ENCODE measurements at places on chromosomes 6 and 20.

DNA sequence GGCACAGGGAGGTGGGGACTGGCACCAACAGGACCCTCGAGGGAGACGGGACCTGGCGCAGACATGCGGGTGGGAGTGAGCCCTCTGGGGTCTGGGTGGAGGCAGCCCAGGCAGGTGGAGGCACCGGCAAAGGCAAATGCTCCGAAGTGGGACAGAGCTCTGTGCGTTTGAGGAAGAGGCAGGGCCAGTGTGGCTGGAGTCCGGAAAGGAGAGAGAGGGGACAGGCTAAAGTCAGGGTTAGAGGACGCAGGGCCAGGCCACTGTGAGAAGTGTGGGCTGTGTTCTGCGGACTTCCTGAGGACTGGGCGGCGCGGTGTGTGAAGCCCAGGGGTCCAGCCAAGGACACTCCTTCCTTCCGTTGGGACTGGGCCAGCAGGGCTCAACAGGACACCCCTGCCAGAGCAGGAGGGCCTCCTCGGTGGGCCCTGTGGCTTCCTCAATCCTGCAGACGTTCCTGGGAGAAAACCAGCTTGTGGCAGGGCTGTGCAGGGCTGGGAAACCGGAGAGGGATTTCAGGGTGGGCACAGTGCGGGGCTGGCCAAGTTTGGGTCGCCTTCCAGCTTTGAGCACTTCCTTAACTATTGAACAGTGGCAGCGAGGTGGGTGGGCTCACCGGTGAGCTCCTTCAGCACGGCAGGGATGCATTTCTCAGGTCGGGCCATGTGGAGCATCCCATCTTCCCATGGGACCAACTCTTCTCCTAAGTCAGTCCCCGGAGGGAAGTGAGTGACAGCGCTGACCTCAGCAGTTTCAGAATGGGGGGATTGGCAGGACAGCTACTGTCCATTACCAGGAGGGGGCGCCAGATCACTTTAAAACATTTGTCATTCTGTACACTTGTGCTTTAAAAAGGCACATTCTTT lies 22.5 kb downstream of the MOCS3 start:
- DNase-seq, result peak; percentile 37

DNA sequence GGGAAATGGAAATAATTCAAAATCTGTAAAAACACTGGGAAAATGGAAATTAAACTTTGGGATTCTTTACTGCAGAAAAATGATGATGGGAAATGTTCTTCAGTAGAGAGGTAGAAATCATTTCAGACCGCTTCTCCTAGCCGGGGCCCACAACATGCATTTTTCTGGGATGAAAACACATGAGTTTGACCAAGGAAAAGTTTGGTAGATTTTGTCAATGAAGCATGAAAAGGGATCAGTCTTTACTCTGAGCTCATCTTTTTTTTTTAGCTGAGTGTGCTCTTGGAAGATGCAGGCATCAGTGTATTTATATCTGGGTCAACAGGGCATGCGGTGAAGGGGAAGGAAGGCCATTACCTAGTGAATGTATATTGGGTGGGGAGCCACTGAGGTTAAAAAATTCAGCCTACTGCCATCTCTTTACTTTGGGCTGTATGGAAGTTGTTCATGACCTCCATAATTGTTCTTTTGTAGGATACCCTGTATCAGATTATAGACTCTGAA lies 36.8 kb downstream of the PLCB1 start:
- no peak for DNase-seq

DNA sequence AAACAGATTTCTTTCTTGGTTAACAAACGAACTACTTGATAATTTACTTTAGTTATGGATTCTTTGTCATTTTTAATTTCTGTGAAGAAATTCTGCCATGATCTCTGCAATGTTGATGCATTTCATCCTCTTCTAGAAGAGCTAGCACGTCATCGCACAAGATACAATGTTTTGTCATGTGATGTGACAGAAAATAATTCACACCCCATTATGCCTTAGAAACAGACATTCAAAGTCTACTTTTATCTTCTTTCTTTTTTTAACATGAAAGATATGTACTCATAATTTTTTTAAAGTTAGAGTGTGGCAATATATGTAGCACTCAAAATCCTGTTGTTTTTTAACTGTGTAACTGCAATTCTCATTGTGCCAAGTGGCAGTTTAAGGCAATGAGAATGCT lies 39.6 kb upstream of the NELFCD start:
- no peak for DNase-seq

DNA sequence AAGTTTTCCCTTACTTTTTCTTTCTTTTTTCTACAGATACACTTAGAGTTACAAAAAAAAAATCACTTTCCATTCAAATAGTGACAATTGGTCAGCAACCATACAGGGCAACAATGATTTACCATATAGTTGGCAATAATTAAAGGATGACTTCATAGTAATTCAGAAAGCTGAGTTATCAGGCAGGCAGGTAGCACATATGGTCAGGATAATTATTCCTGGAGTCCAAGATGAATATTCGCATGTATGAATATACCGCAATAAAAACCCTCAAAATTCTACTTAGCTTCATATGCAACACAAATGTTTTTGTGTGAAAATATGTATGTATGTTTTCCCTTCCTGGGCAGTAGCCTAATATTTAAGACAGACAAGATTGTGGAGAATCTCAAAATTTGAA lies 34.5 kb downstream of the COL19A1 start:
- no peak for DNase-seq

- no peak for DNase-seq
Measured at GRCh38 chr6:10968776-10969175, 75.3 kb downstream of the ELOVL2 start.

DNA sequence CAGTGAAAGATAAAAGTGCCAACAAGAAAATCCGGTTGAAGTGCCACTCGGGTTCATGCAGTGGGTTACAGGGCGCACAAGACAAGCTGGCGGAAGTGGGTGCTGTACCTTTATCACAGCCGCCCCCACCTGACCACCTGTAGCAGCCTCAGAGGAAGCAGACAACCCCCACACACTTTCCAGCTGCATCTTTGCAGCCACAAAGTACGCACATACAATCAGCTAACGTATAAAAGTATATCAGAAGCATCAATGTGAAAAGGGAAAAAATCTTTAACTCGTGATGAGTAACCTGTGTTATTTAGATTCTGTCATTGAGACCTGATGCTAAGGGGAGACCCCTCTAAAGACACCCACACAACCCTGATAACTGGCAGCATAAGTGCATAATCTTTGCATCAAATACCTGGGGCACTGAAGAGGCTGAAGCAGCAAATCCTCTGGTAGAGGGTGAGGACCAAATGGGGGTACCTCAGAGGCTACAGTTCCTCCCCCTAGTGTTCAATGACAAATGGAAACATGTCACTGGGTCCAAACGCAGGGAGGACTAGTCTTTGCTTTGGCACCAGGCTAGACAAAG lies 22.1 kb downstream of the BACH2 start:
- DNase-seq, result no peak

DNA sequence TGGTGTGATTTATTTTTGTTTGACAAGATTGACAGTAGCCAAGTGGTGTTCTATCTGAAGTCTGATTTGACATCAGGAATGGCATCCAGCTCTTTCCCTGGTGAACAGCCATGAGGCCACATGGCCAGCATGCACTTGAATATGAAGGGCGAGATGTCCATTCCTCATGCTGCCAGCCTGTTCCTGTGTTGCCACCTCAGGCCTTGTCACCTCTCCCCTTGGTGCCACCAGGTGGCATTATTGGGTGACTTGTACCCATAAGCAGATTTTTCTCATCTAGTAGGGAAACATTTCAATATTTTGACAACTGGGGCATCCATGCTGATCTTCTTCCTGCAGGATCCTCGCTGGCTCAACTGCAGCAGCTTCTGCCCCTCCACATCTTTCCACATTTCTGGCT lies 199.1 kb downstream of the ERMARD start:
- DNase-seq, result peak; percentile 34

GRCh38 chr20:20333866-20334265 lies 34.0 kb upstream of the INSM1 start:
- DNase-seq, result peak; percentile 20

DNA sequence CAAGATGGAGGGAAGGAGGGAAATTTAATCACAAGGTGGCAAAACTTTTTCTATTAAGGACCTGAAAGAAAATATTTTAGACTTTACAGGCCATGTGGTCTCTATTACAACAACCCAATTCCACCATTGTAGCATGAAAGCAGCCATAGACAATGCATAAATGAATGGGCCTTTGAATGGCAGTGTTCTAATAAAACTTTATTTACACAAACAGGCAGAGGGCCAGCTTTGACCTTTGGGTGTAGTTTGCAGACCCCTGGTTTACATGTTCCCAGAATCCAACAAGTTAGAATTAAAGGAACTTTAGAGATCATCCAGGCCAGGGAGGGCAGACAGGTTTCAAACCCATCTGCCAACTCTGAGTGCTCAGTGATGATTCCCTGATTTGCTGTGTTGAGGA lies 95.2 kb downstream of the BANF2 start:
- DNase-seq, result no peak

GRCh38 chr6:46315589-46315988 lies 144.8 kb upstream of the ENPP5 start:
- DNase-seq, result no peak

DNA sequence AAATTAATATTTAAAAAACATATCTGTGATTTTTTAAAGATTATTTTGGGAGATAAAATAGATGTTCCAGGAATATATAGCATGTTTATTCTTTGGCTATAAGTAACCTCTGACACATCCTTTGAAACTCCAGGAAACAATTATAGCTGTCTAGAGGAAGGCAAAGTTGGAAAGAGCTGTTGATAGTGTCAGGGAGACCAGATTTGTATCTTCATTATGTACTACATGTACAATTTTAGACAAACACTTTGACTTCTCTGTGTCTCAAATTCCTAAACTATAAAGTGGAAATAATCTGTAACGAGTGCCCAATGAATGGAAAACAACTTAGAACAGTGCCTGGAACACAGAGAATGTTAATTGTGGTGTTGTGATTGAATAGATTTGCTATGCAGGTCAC lies 25.6 kb upstream of the ADGRG6 start:
- DNase-seq, result no peak

- DNase-seq, result no peak
Measured at GRCh38 chr6:105488516-105489215, 85.8 kb upstream of the PREP start.

- no peak for DNase-seq
Measured at GRCh38 chr6:91088515-91088914, 501.6 kb upstream of the MAP3K7 start.

GRCh38 chr6:14706378-14706929 lies 539.4 kb upstream of the JARID2 start:
- no peak for DNase-seq

- DNase-seq, result no peak
Measured at GRCh38 chr6:125932451-125932795, 24.1 kb upstream of the HINT3 start.

- DNase-seq, result no peak
Measured at GRCh38 chr6:162478192-162478671, 249.3 kb downstream of the PRKN start.

DNA sequence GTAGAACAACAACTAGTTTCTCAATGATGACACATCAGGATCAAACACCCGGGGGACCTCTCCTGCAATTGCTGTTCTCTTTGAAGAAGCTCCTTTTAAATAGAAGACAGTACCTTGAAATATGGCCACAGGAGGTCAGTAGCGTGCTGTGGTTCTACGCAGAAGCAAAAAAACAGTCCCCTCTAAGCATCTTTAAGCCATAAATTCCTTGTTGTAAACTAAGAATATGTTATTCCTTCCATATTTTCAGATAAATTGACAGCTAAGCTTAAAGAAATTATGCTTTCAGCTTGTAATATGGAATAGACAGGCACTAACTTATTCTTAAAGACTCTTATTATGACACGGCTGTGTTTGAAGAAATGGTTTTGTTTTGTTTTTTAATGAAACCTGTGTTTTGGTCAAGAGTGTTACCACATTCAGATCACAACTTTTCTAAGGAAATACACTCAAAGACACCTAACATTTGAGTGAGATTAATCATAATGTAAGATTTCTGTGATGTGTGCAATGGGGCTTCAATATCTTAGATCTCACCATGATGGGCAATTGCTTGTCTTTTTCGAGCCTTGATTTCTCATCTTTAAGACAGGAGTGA lies 49.7 kb upstream of the IL20RA start:
- peak; percentile 86 for DNase-seq

- DNase-seq, result no peak
Measured at GRCh38 chr6:154974485-154975149, 20.5 kb upstream of the TIAM2 start.

DNA sequence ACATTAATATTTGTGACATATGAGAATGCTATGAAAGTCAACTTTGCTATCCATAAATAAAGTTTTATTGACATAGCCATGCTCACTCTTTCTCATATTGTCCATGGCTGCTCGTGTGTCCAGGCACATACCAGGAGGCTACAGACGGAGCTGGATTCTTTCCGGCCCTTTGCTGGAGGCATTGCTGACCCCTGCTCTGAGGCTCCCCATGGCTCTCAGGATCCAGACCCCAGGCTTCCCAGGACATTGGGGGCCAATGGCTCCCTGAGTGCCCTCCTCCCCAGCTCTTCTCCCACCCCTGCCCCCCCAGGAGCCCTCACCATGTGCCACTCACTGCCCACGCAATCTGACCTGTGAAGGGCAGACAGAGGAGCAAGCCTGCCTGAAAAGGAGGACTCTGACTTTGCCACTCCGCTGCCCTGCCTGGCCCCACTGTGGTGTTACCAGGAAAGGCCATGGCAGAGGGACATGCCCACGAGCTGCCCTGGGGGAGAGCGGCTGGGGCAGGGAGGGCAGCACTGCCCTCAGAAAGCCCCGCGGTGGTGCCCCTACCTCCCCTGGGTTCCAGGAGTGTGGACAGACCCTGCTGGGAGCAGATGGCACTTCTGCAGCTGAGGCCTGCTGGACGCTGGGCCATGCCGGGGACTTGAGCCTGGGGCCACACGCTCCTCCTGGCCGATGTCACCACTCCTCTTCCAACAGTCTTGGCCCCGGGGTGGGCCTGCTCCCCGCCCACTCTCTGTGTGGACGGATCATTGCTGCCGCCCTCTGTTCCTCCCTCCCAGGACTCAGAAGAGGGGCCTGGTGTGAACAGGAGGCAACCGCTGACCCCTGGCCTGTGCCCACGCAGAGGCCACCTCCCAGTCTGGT lies 97.8 kb upstream of the BHLHE23 start:
- DNase-seq, result no peak

- DNase-seq, result peak; percentile 96
Measured at GRCh38 chr6:137148306-137149034, 25.0 kb downstream of the IL22RA2 start.

- DNase-seq, result no peak
Measured at GRCh38 chr20:14777591-14777990, 440.2 kb upstream of the FLRT3 start.

DNA sequence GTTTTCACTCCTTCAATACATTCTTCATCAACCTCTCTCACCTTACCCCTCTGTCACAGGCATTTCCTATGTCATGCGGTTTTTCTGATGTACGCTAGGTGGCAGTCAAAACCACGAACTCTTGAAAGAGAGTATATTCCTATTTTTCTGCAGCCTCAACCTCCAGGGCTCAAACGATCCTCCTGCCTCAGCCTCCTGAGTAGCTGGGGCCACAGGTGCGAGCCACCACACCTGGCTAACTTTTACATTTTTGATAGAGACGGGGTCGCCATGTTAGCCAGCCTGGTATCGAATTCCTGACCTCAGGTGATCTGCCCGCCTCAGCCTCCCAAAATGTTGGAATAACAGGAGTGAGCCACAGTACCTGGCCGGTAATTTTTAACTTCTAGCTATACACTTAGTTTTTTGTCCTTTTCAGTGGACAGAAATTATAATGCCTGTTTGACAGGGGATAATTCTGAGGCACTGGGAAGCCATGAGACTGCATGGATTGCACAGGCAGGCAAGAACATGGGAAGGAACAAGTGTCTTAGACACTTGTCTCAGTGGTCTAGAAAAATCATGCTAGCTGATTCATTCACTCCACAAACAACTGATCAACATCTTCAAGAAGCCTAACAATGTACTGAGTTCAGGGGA lies 22.5 kb upstream of the HFE start:
- DNase-seq, result peak; percentile 77

Measured in AML-193 (cell line).